ENCODE measurements at places on chromosomes 7 and 10. TPM values are rescaled to one million over a fixed set of nuclear protein-coding genes. Genes with fewer than 3 reads are reported as not detected.

The MET gene
- 72.3 TPM for total RNA-seq

The CYP2C8 gene
- total RNA-seq, result not detected

The CDK6 gene
- 163 TPM for total RNA-seq

The ZNF485 gene
- total RNA-seq, result 4.2 TPM

The NCF1 gene
- total RNA-seq, result not detected

The NEUROG3 gene
- not detected for total RNA-seq

The GJC3 gene
- not detected for total RNA-seq

The PPP1R9A gene
- 13.2 TPM for total RNA-seq

The UTF1 gene
- not detected for total RNA-seq

The SLC39A12 gene
- not detected for total RNA-seq

The GPC2 gene
- total RNA-seq, result 0.72 TPM

The PNLIPRP2 gene
- total RNA-seq, result not detected

The PPP1R3C gene
- not detected for total RNA-seq

The TMEM270 gene
- 0.93 TPM for total RNA-seq

The MOGAT3 gene
- not detected for total RNA-seq

The POR gene
- 43.3 TPM for total RNA-seq

The SPDYE16 gene
- total RNA-seq, result 0.08 TPM

The PLEKHS1 gene
- total RNA-seq, result 0.04 TPM

The GPR85 gene
- total RNA-seq, result 0.83 TPM

The IMPDH1 gene
- 65.2 TPM for total RNA-seq

The SAP25 gene
- total RNA-seq, result not detected

The LSM5 gene
- total RNA-seq, result 31.6 TPM

The AUTS2 gene
- 2.5 TPM for total RNA-seq

The CD36 gene
- total RNA-seq, result not detected
